Mesenteric fat pad (tissue), 1 donor: ENCODE measurements at places on chromosomes 16 and 17.
A peak's percentile ranks its signal among the peaks of the same experiment; 100 is the strongest.

- DNase-seq = no peak
Observed at GRCh38 chr17:82897514-82898249, 57.9 kb upstream of the ZNF750 start.

- DNase-seq = no peak
Observed at GRCh38 chr17:28199115-28199514, 119.9 kb upstream of the TMEM97 start.

GRCh38 chr17:76083536-76084182 lies 4.7 kb downstream of the ZACN start:
- no peak for DNase-seq

DNA sequence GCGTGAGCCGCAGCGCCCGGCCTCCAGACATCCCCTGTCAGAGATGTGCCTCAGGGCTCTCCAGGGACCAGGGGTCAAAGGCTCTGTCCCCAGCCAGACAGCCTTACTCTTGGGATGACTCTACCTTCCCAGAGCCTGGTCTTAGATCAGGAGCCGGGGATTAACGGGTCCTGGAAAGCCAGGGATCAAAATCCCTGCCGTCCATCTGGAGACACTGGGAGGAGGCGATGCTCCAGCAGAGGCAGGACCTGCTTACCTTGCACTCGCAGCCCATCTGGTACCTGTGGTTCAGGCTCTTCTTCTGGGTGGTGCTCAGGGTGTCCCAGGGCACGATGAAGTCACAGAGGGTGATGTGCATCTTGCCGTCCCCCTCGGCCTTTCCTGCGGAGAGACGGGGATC lies 16.7 kb upstream of the USP36 start:
- no peak for DNase-seq

GRCh38 chr17:81057079-81057730 lies 22.3 kb downstream of the BAIAP2 start:
- DNase-seq = no peak

- DNase-seq = no peak
Observed at GRCh38 chr17:44320066-44320465, 4.6 kb downstream of the SLC25A39 start.

DNA sequence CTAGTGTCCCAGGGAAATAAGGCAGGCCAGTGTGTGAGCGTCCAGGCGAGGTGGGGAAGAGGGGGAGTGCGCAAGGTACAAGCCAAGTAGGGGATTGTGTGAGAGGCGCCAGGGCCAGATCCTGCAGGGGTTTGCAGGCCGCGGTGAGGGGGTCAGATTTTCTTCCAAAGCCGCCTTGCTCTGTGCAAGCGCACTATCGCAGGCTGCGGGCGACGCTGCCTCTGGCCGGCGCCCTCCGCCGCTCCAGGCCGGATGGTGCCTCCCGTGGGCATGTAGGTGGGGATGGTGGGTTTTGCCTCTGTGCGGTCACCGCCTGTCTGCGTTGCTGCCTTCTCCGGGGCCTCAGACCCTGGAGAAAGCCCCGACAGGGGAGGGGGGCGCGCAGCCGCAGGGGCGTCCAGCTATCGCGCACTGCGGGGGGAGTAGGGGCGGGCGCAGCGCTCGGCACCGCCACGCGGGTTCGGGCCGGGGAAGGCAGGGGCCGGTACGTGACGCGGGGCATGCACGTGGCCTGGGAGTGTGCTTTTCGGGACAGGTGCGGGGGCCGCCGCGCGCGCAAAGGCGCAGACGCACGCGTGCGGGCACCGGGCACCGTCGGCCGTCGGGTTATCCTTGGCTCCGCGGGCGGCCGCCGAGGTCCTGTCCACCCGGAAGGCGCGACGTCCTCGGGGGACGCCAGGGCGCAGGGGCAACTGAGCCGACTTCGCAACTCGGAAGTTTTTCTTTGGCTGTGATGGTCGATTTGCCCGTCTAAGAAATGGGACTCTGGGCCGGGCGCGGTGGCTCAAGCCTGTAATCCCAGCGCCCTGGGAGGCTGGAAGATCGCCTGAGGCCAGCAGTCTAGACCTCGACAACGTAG lies 1.1 kb upstream of the HAPSTR1 start:
- peak; percentile 91 for DNase-seq

- DNase-seq = no peak
Observed at GRCh38 chr16:81629896-81630634, 149.0 kb upstream of the PLCG2 start.

- DNase-seq = no peak
Observed at GRCh38 chr16:56228476-56228875, 37.2 kb downstream of the GNAO1 start.

- no peak for DNase-seq
Observed at GRCh38 chr17:74349120-74349519, 12.5 kb downstream of the BTBD17 start.

DNA sequence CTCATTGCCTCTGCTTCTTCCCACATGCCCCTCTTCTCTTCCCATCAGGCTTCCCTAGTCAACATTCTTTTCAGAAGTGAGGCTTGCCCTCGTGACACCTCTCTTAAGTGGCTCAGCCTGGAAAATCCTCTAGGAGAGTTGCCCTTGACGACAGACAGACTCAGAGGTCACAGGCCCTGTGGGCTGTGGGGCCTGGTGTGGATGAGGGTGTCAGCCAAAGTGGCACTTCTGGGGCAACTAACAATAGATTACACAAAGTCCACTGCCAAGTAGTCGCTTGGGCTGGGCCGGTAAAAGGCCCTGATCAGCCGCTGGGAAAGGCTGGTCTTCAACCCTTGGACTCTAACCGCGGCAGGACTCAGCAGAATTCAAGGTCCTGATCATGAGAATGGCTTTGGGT lies 33.7 kb upstream of the METTL16 start:
- no peak for DNase-seq

- no peak for DNase-seq
Observed at GRCh38 chr16:82340531-82340930, 170.5 kb upstream of the MPHOSPH6 start.

DNA sequence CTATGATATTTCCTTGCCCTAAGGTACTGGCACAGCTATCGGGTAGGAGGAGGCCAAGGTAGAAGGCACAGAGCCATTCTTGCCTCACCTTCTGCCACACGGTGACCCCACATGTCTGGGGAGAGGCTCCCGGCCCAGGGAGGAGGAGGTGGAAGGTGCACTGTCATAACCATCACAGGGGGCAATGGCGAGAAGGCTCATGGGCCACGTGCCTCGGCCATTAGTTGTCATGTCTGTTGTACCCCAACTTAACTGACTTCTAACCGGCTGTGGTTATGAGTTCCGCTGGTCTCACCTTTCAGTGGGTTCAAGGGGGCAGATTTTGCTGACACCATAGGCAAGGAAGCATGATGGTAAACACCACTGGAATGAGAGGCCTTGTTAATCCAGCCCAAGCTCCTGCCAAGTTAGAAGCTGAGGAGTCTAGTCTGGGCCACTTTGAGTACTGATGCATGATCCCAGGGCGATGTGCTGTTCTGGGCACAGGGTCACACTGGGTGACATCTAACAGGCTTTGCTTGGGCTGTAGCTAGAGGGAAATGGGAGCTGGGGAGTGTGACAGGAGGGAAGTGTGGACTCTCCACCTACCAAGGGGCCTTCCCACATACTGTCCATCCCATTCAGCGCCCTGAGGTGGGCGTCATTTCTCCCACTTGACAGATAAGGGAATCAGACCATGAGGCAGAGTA lies 39.6 kb downstream of the HLF start:
- no peak for DNase-seq

DNA sequence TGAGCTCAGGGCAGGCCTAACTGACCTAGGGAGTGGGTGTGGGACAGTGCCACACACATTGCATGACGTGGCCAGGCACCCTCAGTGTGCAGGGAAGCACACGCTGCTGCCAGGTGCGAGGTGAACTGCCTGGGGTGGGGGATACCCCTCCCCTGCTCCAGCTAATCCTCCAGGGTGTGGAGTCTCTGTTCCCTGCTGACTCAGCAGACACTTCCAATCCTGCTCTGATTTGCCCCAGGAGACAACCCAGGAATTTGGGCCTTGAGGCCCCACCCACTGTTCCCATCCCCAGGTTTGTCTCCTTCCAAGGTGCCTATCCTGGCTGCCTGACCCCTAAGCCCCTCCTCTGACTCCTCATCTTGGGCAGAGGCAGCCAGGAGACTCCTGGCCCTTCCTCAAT lies 10.7 kb downstream of the DLX3 start:
- DNase-seq = no peak

DNA sequence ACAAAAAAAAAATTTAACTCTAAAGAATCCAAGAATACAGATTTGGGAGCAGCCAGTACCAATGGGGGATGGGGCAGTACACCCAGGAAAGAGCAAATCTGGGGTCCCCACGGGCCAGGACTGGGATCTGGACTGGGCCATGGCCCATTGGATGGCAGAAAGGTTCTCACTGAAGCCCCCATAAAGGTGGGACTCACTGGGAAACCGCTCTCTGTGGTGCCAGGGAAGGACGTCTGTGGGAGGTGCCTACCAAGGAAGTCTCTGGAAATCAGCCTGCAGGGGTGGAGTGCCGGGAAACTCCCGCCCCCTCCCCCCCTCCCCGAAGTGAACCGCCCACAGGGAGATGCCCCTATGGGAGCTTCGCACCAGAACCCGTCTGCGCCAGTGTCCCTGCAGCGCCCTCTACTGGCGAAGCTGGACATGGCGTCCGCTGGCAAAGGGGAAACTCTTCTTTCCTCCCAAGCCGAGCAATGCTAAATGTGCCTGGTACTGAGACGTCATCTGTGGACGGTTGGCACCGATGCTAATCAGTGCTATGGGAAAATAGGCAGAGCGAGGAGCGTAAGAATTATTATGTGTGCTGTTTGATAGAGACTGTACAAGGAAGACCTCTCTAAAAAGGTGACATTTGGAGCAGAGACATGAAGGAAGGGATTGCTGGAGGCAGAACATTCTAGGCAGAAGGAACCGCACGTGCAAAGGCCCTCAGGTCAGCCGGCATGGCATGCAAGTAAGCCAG lies 671.1 kb downstream of the WWOX start:
- no peak for DNase-seq

DNA sequence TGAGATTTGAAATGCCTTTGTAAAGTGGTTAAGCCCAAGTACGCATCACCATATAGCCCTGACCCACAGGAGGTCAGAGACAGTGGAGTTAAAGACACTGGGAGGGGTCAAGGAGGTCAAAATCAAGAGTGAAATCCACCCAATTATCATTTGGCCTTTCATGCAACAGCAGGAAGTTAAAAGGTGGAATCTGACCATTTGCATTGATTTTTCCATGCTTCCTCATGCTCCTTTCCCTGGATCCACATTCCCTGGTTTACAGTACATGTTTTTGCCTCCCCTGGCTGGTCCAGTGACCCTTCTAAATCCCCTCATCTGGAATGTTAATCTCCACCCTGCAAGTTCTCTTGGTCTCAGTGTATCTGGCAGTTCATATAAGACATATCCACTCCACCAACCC lies 36.6 kb upstream of the TOM1L1 start:
- DNase-seq = no peak

GRCh38 chr16:19948186-19949104 lies 63.8 kb upstream of the GPRC5B start:
- DNase-seq = no peak

GRCh38 chr17:57085448-57086068 lies 512 bp downstream of the AKAP1 start:
- no peak for DNase-seq

DNA sequence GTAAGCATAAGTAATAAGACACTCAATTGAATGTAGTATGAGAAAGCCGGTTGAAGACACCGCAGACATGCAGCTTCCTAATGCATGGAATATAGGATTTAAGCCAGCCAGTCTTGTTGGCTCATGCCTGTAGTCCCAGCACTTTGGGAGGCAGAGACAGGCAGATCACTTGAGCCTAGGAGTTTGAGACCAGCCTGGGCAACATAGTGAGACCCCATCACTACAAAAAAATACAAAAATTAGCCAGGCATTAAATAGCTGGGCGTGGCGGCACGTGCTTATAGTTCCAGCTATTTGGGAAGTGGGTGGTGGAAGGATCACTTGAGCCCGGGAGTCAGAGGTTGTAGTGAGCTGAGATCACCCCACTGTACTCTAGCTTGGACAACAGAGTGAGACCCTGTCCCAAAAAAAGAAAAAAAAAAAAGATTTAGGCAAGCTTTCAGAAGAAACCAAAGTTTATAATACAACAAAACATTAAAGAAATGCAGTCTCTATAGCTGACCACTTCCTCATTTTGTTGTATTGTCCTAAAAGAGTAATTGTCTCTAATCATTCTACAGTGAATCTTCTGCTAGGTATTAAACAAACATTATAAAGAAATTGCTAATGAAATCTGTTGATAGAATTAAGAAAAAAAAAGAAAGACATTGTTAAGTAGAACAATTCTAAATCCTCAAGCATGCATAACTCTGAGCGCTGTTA lies 68.6 kb upstream of the KIFC3 start:
- DNase-seq = no peak

GRCh38 chr16:54923055-54923473 lies 7.6 kb upstream of the IRX5 start:
- DNase-seq = no peak

DNA sequence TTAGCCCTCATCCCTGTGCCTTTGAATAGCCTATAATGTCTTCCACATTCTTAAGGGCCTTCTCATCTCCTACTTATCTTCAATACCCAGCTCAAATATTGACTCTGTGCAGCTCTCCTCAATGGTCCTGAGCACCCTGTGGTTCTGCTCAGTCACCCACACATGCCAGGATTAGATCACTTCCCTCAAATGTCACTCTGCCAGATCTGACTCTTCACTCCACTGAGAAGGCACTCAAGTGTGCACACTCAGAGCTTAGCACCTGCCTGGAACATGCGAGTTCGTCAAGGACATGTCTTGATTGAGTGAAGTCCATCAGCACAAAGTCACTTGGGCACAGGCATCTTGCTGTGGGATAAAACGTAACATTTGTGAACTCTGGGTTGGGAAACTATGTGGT lies 404.8 kb downstream of the CDH13 start:
- no peak for DNase-seq

- DNase-seq = no peak
Observed at GRCh38 chr17:34996422-34997285, 16.3 kb downstream of the LIG3 start.

DNA sequence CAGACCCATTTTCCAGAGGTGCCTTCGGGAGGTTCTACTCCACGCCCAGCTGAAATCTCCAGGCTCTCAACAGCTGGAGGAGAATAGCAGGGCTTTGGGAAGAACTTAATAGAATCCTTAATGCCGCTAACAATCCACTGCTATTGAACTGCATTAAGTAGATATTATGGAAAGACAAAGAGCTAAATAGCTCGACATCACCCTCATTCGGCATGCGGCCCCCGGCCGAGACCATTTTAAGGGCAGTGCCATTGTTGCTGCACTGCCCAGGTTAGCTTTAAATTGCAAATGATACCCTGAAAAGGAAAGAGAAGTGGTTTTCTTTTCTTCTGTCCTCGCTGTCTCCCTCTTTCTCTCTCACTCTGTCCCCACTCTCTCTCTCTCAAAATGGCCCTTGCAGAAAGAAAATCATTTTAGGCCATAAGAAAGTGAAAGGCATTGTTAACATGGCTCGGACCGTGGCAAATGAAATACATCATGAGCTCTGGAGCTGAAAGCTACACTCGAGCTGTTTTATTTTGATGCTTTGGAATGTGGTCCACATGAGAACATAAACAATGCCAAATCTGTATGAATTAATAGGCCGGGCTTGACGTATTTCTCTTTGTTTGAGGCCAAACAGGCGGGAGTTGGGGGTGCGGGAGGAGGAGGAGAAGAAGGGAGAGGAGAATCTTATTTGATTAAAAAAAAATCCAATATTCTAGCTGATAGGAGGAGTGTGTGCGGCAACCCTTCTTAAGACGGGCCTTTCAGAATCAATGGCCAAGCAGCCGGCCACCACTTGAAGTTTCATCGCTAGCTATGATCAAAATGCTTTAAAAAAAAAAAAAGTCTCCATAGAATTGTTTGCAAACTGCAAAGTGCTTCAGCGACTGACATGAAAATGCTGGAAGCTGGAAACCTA lies 298.8 kb upstream of the IRX3 start:
- DNase-seq = no peak
